ENCODE measurements at places on chromosomes 12 and 14.

DNA sequence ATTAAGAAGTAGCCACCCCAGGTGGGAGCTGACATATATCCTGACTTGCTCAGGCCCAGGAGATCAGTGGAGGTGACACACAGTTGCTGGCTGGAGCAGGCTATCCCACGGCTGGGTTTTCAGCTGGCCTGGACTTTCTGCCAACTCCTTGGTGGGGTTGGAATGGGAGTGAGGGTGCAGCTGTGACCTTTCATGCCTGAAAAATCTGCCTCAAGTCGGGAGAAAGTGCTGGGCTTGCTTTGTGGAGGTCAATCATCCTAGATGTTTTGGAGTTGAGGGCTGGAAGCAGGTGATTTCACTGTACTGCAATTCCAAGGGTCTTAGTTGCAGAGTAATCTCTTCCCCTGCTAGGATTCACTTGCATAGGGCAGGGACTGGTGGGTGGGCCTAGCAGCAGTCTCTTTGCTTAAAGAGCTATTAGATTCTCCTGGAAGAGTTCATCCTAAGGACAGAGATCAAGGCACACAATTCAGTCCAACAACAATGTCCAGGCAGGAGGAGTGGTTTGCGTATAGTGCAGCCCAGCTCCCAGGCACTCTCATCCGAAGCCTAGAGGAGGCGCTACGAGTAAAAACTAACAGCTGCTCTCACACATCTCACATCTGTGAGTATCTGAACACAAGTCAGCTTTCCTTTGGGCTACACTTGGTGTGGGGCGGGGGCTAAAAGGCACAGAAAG lies 98.1 kb downstream of the GAS2L3 start:
- no peaks in the 10 kb centered on the region for H3K36me3 ChIP-seq
- peaks cover 16% of the 10 kb centered on the region for H3K27me3 ChIP-seq
- H3K4me3 ChIP-seq = no peak overlapping the region
- DNase-seq = no peak
- H3K27ac ChIP-seq = no peak overlapping the region

GRCh38 chr12:93714382-93714781 lies 37.2 kb downstream of the CRADD start:
- no peak overlapping the region for H3K27ac ChIP-seq
- no peak for DNase-seq
- H3K4me3 ChIP-seq = no peak overlapping the region
- no peaks in the 10 kb centered on the region for H3K27me3 ChIP-seq
- H3K4me1 ChIP-seq = peaks cover 16% of the 10 kb centered on the region
- no peaks in the 10 kb centered on the region for H3K36me3 ChIP-seq

- DNase-seq = no peak
- no peak overlapping the region for H3K27ac ChIP-seq
- no peak overlapping the region for H3K4me3 ChIP-seq
- H3K4me1 ChIP-seq = no peaks in the 10 kb centered on the region
- peaks cover 3% of the 10 kb centered on the region for H3K36me3 ChIP-seq
- H3K27me3 ChIP-seq = no peaks in the 10 kb centered on the region
Measured at GRCh38 chr12:29961231-29961630, 177.5 kb upstream of the TMTC1 start.

DNA sequence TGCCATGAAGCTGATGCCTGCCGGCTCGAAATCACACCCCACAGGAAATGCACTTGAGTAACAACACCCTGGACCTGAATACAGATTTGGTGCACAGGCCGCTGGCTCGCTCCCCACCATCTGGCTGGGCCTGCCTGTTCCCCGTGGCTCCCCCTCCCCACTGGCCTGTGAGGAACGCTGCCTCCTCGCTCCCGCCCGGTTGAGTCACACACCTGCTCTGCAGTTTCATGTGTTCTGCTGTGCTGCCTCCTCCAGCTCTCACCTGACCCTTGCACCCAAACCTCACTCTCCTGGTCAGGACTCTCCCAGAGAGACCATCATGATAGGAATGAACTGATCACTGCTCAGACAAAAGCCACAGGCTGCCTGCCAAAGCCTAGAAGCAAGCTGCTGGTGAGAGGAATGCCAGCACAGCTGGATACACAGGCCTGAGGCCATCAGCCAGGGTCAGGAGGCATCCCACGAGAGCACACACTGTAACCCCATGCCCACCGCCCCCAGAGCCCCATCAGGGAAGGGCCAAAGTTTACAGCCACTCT lies 3.8 kb upstream of the SIVA1 start:
- no peak overlapping the region for H3K4me3 ChIP-seq
- H3K27ac ChIP-seq = no peak overlapping the region
- H3K36me3 ChIP-seq = peaks cover 10% of the 10 kb centered on the region

Measured in central memory CD8-positive, alpha-beta T cell (primary cell).